Hematopoietic multipotent progenitor cell treated with erythropoietin and hydrocortisone succinate and interleukin-3 and kit ligand, for 6 days (in vitro differentiated cells): ENCODE measurements at places on chromosomes 11 and 22.

DNA sequence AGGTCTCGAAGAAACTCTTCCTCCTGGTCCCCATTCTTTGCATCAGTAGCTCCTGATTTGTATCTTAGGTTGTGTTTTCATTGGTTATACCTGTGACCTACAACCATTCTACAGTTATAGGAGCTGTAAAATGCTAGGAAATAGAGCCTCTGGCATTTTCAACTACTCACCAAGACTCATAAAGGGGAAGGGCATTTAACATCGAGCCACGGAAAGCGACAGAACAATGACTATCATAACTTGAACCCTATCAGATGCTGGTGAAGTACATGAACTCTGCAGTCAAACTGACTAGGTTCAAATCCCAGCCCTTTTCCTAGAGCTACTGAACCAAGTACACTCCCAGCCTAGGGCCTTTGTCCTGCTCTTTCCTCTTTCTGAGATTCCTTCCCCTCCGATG, 588.0 kb downstream of the SOX6 start:
- DNase-seq = no peak

DNA sequence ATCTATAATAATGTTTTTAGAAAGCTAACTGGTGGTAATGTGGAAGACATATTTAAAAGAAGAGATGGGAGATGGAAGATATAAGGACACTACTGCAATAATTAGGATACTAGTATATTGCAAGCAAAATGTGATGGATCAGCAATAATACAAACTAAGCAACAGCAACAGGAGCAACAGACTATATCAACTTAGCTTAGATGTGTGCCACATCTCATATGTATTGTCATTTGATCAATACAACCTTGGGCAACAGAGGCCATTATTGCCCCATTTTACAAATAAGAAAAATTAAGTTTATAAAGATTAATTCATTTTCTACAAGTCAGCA, 4.2 kb downstream of the FCHSD2 start:
- DNase-seq = no peak

- DNase-seq = peak; percentile 69
Observed at GRCh38 chr22:17120281-17120680, 879 bp downstream of the TMEM121B start.

GRCh38 chr11:15349413-15349812, 234.7 kb downstream of the INSC start:
- DNase-seq = no peak

- DNase-seq = no peak
Observed at GRCh38 chr22:40605761-40606160, 30.8 kb downstream of the MRTFA start.

GRCh38 chr11:101885631-101886030, 29.2 kb upstream of the CEP126 start:
- no peak for DNase-seq
